ENCODE measurements at places on chromosomes 6 and 20. TPM values are rescaled to one million over a fixed set of nuclear protein-coding genes. Genes with fewer than 3 reads are reported as not detected.

Gene SRMS
- total RNA-seq = not detected

DNA sequence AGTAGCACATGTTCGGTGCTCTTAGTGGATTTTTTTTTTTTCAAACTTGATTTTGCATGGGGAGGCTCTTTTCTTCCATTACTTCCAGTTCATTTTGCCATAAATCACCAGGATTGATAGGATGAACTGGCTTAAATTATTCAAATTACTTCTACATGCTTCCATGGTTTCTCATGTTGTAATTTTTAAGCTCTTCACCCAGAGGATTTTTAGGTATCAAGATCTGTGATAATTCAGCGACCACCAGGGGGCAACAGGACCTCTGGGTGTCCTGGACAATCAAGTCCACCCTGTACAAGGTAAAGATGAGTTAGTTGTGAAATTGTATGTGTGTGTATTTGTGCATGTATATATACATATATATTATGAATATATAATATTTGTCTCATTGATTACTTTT is 4.2 kb upstream of the EPHA7 start:
- no peak overlapping the region for H3K27ac ChIP-seq
- peaks cover 22% of the 10 kb centered on the region for H3K27me3 ChIP-seq
- no peak overlapping the region for H3K4me3 ChIP-seq
- DNase-seq = peak; percentile 56
- peaks cover 8% of the 10 kb centered on the region for H3K4me1 ChIP-seq
- H3K36me3 ChIP-seq = no peaks in the 10 kb centered on the region

Gene SUMO4
- 3.7 TPM for total RNA-seq

Gene PLA2G7
- total RNA-seq = not detected

Gene KCNK15
- 0.25 TPM for total RNA-seq

Gene GSTA3
- total RNA-seq = not detected

GRCh38 chr6:117200067-117200466 is 65.3 kb upstream of the VGLL2 start:
- H3K27ac ChIP-seq = no peak overlapping the region
- H3K27me3 ChIP-seq = no peaks in the 10 kb centered on the region
- no peak overlapping the region for H3K4me3 ChIP-seq
- DNase-seq = no peak

Gene LEMD2
- 40.1 TPM for total RNA-seq

- DNase-seq = no peak
- no peaks in the 10 kb centered on the region for H3K27me3 ChIP-seq
- H3K4me1 ChIP-seq = peaks cover 32% of the 10 kb centered on the region
- peaks cover 3% of the 10 kb centered on the region for H3K36me3 ChIP-seq
- no peak overlapping the region for H3K4me3 ChIP-seq
Measured at GRCh38 chr20:43727980-43728590, 1.3 kb upstream of the GTSF1L start.

DNA sequence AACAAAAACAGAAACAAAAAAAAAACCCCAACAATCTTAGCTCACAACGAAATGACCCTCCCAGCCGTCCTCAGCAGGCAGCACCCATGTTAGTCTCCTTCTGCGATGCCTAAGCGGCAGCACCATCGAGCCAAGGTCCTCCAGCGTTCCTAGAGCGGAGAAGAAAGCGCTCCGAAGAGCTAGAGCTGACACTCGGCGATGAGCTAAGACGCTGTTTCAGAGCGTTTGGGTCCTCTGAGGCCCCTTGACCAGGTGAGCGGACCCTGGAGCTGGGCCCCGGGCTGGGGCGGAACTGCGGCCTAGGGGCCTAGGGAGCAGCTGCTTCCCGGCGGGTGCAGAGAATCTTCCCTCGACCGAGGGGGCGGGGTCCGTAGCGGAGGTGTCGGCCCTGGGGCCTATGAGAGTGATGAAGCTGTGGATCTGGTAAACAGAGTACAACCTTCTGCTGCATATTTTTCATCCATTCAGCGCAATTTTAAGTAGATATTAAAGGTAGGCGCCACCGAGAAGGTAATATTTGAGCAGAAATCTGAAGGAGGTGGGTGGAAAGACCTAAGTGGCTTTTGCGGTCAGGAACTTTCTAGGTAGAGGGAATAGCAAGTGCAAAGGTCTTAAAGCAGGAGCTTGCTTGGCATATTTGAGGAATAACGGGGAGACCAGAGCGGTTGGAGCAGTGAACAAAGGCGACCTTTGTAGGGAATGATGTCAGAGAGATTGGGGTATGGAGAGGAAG is at the start of gene ZSCAN26:
TSS of gene ZSCAN26 (plus strand) at position 182 of the 733 bp plus-strand sequence. CDS start 4,777 bp downstream, outside the sequence.
- H3K36me3 ChIP-seq = peaks cover 3% of the 10 kb centered on the region
- H3K27ac ChIP-seq = no peak within 1 kb of the TSS
- peaks cover 28% of the 10 kb centered on the region for H3K4me1 ChIP-seq
- peak; percentile 93 for DNase-seq

DNA sequence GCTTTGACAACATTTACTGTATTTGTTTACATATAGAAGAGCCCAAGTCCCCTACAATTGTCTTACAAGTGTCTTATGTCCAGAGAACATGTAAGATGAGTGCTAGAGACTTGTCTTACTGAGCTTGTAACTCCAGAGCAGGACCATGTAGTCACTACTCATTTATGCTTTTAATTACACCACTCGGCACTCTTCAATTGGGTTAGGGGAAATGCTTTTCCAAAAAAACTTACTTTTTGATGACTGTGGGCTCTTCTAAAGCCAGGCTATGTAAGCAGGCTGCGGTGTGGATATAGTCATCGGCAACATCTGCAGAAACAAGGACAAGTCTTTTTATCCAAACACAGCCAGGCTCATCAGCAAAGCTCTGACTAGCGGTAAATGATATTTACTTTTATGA is 18.7 kb downstream of the SNX5 start:
- H3K4me1 ChIP-seq = peaks cover 3% of the 10 kb centered on the region
- H3K27me3 ChIP-seq = no peaks in the 10 kb centered on the region
- no peak overlapping the region for H3K27ac ChIP-seq
- DNase-seq = no peak

GRCh38 chr6:12009876-12010634 is 2.1 kb upstream of the HIVEP1 start:
- no peak for DNase-seq
- peak overlapping the region; percentile 98 for H3K4me3 ChIP-seq
- peaks cover 26% of the 10 kb centered on the region for H3K36me3 ChIP-seq
- H3K27ac ChIP-seq = peak overlapping the region; percentile 96

Gene SIRPB1
- total RNA-seq = 0.83 TPM

DNA sequence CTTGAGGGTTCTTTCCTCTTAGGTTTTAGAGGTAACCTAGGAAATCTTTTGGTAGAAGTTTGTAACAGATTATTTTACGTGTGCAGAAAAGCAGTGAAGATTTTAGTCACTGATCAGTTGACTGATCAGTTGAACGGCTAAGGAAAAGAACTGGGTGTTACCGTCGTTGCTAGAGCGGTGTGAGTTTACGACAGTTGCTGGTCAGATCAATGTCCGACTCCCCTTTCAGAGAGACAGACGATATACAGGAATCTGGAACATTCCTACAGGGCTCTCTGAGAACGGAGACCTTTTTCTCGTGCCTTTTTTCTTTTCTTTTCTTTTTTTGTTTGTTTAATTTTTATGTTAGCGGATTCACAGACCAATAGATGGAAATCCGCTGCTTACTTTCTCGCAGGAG is 132.1 kb upstream of the ZNF184 start:
- H3K4me3 ChIP-seq = peak overlapping the region; percentile 66
- peaks cover 27% of the 10 kb centered on the region for H3K4me1 ChIP-seq
- H3K27me3 ChIP-seq = peaks cover 53% of the 10 kb centered on the region
- no peak for DNase-seq
- no peak overlapping the region for H3K27ac ChIP-seq
- H3K36me3 ChIP-seq = peaks cover 11% of the 10 kb centered on the region
